ENCODE measurements at places on chromosomes 13 and 19. TPM values are rescaled to one million over a fixed set of nuclear protein-coding genes. Genes with fewer than 3 reads are reported as not detected.

Gene ADM5
- total RNA-seq = 2.9 TPM

GRCh38 chr13:21050288-21051197 is 10.8 kb downstream of the LATS2 start:
- no peak for DNase-seq
- H3K4me3 ChIP-seq = no peak overlapping the region
- no peak overlapping the region for H3K27ac ChIP-seq
- no peaks in the 10 kb centered on the region for H3K4me1 ChIP-seq

- H3K27me3 ChIP-seq = no peaks in the 10 kb centered on the region
- no peak overlapping the region for H3K27ac ChIP-seq
- H3K36me3 ChIP-seq = no peaks in the 10 kb centered on the region
- H3K4me1 ChIP-seq = no peaks in the 10 kb centered on the region
Observed at GRCh38 chr13:42497798-42498197, 76.2 kb upstream of the TNFSF11 start.

DNA sequence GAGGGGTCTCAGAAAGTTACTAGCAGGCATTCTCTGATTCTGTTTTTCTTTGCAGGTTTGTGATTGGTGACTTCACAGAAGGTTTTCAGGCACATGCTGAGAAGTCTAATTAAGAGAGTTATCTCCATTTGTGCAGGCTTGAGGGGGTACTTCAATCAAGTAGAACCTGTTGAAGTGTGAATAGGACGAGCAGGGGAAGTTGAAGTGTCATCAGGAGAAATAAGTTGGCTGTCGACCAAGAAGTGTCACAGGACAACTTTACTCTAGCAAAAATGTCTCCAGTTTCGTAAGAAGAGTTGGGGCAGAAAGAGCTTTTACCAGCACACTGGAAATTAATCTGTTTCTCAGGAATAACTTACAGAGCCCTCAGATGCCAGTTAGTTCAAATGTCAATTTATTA is 576.5 kb upstream of the SLITRK5 start:
- no peak overlapping the region for H3K4me3 ChIP-seq
- H3K27ac ChIP-seq = no peak overlapping the region
- DNase-seq = no peak
- no peaks in the 10 kb centered on the region for H3K4me1 ChIP-seq
- H3K36me3 ChIP-seq = no peaks in the 10 kb centered on the region
- no peaks in the 10 kb centered on the region for H3K27me3 ChIP-seq

- H3K4me1 ChIP-seq = peaks cover 27% of the 10 kb centered on the region
- peak overlapping the region; percentile 84 for H3K27ac ChIP-seq
- DNase-seq = peak; percentile 95
- no peaks in the 10 kb centered on the region for H3K36me3 ChIP-seq
- no peaks in the 10 kb centered on the region for H3K27me3 ChIP-seq
Observed at GRCh38 chr19:8240274-8241229, 31.4 kb downstream of the CERS4 start.

All from testis (tissue), 5 donors.